ENCODE measurements at places on chromosomes 6 and 20.

- no peak for DNase-seq
Measured at GRCh38 chr6:80921861-80922460, 815.5 kb downstream of the BCKDHB start.

GRCh38 chr20:40443753-40444152 is 245.3 kb downstream of the MAFB start:
- no peak for DNase-seq

- DNase-seq, result no peak
Measured at GRCh38 chr6:167235005-167235404, 56.1 kb upstream of the UNC93A start.

DNA sequence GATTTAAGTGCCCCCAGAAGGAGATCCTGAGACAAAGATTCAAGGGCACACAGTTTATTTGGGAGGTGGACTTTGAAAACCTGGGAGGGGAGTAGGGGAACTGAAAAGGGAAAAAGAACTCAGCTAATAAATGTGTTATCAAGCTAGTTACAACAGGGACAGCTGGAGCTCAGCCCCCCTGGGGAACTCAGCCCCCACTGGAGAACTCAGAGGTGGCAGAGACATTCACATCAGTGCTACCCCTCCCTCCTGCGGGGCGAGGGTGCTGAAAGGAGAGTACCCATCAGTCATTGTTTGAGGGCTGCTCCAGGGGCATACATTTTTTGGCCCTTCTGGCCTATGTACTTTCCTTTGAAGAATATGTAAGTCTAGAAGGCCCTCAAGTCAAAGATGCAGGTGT is 101.4 kb downstream of the LRFN2 start:
- no peak for DNase-seq

- DNase-seq, result peak; percentile 14
Measured at GRCh38 chr6:122735582-122735981, 43.9 kb upstream of the FABP7 start.

GRCh38 chr6:150528648-150529285 is 70.9 kb upstream of the PLEKHG1 start:
- peak; percentile 38 for DNase-seq

- DNase-seq, result no peak
Measured at GRCh38 chr6:25263657-25264056, 15.5 kb upstream of the CARMIL1 start.

DNA sequence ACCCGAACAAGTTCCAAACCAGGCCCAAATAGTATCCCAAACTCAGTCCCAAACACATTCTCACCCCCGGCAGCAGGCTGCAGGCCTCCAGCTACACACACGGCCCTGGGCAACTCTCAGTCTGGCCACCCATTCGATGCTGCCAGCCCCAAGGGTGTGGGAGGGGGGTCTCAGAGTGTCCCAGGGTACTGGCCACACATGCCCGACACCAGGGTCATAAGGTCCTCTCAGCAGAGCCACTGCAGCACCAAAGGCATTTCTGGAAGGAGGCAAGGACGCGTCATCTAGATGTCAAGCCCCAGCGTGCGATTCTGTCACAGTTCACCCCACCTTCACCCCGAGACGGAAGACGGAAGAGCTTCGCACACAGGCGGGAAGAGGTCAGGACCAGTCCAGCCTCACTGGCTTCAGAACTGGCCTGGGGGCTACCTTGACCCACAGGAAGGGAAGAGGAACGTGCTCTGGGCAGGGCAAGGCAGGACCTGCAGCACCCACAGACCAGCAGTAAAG is 9.5 kb downstream of the MYL9 start:
- DNase-seq, result no peak

GRCh38 chr20:17227669-17228623 is 1.1 kb downstream of the PCSK2 start:
- DNase-seq, result no peak

- DNase-seq, result no peak
Measured at GRCh38 chr20:52649727-52650126, 322.4 kb upstream of the TSHZ2 start.

DNA sequence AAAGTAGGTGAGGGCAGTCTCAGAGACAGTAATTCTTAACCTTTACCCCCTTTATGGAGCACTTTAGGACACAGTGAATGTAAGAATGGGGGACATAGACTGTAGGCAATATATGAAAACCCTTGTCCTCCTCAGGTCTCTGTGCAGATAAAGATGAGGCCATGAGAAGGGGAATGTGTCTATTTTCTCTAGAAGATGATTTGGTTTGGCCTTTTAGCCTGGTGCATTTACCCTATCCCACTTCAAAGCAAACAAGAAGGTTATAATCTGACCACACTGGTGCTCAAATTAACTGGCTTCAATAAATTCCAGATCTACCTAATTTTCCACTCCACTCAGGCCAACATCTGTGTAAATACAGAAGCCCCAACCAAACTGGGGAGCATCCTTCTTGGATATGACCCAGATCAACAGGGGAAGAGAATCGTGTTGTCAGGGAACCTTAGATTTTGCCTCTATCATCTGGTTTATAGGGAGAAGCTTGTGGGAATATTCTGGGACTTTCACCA is 42.4 kb downstream of the RIPOR2 start:
- DNase-seq, result no peak

- no peak for DNase-seq
Measured at GRCh38 chr20:6169251-6169650, 46.4 kb upstream of the FERMT1 start.

- DNase-seq, result no peak
Measured at GRCh38 chr6:120875900-120876299, 458.4 kb downstream of the TBC1D32 start.

GRCh38 chr6:73823046-73823735 is 127.2 kb downstream of the CD109 start:
- DNase-seq, result peak; percentile 9

DNA sequence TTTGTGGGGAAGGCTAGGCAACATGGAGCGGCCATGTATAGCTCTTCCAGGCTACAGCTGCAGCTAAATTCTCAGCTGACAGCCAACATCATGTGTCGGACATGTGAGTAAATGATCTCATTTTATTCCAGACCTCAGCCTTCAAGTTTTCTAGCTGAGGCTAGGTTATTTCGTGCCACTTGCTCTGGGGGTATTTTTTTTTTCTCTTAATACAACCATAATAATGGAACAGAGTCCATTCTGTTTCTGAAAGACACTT is 573.5 kb downstream of the CD109 start:
- DNase-seq, result no peak

DNA sequence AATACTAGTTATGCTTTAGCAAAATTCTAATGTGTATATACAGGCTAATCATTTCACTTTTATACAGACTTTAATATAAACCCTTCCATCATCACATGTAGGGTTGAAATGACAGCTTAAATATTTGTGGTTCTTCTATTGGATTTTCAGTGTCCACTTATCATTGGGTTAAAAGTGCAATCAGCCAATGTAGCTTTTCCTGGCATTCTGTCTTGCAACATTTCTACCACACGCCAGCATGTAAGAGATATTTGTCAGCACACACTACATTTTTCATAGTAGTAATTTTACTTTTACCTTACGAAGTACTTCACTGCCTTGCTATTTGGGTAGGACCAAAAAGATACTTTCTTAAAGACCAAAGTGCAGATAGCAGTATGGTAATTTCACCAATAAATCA is 252.0 kb downstream of the TBX18 start:
- DNase-seq, result no peak

DNA sequence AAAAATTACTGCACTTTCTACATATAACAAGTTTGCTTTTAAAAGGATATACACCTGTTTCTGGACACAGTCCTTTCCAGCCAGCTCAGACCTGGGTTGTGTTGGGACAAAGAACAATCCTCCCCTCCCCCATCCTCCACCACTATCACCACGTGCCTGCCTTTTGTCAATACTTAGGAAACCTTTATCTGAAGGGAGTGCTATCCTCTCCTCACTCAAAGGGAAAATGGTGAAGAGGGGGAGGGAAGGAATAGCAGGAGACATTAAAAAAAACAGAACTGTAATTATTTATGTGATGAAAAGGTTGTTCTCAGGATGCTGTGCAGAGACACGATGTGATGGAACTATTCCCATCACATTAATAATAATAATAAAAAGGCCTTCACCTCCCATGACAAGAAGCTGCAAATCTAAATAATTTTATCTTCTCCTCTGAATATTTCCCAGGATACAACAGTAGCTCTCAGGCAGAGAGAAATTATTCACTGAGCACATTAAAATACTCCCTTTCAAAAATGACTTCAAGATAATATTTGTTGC is 105.5 kb downstream of the NRSN1 start:
- DNase-seq, result no peak

GRCh38 chr6:130070792-130071191 is 52.4 kb downstream of the L3MBTL3 start:
- peak; percentile 21 for DNase-seq

DNA sequence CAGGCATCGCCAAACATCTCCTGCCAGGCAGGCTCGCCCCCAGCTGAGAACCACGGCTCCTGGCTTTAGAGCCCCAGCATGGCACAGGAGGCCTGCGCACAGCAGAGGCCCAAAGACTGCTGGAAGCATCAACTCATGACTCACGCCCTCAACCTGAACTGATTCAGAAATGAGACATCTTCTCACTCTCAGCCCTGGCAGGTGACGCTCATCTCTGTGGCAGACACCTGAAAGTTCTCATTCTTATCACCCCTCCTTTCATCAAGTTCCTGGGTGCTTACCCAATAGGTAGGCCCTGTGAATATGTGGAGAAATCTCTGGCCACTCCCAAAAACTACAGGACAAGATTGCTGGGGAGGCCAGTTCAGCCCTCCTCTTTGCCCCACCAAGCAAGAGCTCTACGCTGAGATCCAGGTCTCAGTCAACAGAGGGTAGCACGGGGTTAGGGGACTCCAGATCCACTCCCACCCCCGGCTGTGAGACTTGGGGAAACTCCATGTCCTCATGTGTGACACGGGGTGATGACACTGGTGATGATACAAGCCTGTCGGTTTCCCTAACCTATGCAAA is 11.3 kb downstream of the NFATC2 start:
- no peak for DNase-seq

GRCh38 chr6:167565884-167566599 is 241.2 kb downstream of the TTLL2 start:
- no peak for DNase-seq

GRCh38 chr6:168105813-168106632 is 27.0 kb upstream of the FRMD1 start:
- DNase-seq, result no peak

GRCh38 chr6:26532699-26533531 is 5.3 kb upstream of the HMGN4 start:
- DNase-seq, result peak; percentile 94

- DNase-seq, result no peak
Measured at GRCh38 chr6:90126181-90126580, 170.5 kb downstream of the BACH2 start.

DNA sequence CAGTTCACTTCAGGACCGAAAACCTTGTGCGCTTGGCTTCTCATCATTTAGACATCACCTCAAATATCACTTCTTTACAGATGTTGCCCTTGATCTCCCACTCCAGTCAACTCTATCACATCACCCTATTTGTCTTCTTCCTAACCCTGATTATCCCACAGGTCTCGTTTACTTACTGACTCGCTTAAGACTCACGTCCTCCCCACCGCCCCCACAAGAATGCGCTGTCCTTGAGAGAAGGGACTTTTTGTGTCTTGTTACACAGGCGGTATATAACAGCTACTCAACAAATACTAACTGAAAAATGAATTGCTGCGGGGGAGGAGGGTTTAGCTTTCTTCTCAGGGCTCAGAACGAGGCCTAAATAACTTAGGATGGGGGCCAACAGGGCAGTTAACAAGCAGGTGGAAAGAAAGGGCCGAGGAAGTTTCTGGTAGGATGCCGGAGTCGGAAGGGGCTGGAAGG is 527 bp downstream of the TOMM34 start:
- DNase-seq, result peak; percentile 42

DNA sequence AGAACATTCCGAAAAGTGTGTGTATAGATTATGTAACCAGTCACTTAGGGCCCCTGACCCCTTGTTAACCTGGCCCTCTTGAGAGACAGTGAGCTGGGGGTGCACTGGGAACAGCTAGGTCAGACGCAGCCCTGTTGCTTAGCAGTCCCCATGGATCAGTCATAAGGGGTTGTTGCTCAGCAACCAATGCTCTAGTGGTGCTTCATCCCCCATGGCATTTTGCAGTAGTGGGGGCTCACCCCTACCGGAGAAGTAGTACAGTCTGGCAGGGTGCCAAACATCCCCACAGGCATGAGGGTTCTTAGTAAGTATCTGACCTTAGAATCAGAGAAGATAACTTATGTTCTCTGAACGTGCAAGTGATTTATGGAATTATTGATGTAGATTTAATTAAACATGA is 12.3 kb downstream of the PKIB start:
- no peak for DNase-seq

DNA sequence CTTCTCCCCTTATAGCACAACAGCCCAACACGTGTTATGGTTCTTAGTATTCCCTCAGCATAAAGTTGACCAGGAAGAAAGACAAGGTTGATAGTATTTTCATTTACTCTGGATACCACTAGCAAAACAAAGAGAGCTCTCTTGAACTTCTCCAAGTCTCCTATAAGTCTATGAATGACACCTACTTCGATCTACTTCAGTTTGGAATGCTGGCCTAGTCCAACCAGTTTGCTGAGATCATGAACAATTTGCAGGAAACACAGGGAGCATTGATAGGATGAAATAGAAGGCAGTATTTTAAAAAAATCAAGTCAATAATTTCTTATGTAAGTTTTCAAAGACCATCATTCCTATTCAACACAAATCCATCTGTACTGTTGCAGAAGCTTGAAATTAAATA is 93.6 kb downstream of the GJA10 start:
- no peak for DNase-seq

DNA sequence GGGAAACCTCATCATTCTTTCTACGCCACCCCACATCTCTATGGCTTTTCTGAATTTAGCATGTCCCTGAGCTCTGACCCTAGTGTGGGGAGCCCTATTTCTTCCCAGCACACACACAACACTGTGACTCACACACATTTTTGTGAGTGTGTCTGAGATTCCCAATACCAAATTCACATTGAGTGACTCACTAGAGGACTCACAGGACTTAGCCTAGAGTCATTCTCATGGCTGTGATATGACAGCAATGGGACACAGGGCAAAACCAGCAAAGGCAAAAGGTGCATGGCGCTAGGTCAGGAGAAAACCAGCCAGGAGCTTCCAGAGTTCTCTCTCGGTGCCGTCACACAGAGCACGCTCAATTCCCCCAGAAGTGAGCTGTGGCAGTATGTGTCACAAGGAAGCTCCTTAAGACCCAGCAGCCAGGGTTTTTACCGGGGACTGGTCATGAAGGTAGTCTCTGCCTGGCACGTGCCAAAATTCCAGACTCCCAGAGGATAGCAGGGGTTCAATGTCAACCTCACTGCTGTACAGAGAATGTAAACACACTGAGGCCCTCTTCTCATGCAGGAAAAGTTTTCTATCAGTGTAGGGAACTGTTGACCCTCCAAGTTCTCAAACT is 6.2 kb downstream of the CSTL1 start:
- no peak for DNase-seq

GRCh38 chr6:108163644-108164542 is 1.9 kb upstream of the NR2E1 start:
- no peak for DNase-seq

DNA sequence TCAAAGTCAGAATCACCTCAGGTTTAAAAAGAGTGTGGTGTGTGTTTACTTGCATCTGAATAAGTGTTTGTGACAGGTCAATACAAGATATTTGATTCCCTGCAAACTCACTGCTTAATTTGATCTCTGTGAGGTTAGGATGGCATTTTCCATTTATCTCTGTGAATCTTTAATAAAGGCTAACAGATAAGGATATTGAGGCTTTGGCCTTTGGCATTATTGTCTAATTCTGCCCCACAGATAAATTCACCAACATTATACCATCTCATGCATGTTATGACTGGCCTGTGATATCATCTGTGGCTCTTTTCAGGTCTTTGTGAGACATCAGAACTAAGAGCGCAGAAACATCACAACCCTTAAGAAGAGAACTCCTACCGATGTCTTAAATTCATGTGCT is 84.7 kb downstream of the TRMT6 start:
- no peak for DNase-seq

GRCh38 chr20:36465109-36466080 is 75.9 kb upstream of the MYL9 start:
- DNase-seq, result no peak

Measured in Ammon's horn (tissue), 1 donor.